ENCODE measurements at places on chromosomes 2 and 18.

DNA sequence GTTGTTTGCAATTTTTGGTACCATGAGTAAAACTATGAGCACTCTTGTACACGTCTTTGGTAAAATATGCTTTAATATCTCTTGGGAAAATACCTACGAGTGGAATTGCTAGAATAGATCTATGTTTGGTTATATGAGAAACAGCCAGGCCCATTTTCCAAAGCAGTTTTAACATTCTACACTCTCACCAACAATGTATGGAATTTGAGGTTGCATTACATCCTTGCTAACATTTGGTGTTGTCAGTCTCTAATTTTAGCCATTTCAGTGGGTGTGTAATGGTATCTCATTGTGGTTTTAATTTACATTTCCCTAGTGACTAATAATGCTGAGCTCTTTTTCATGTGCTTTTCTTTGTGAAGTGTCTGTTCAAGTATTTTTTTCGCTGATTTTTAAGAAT lies 118.9 kb upstream of the TCF4 start:
- DNase-seq: no peak

DNA sequence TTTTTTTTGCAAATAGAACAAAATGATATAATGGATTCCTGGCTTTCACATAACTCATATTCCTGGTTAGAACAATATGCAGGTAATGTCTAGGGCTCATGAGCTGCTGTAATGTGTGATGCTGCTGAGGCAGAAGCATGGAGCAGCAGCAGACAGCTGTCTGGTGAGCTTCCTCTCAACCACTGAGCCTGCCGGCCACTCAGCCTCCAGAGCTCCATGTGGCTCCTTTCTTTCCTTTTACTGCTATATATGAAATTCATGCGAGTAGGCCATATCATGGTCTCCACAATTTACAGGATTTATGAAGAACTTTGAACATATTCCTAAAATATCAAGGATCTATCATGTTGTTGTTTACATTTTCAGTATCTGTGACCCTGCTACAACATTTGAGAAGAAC lies 120.9 kb downstream of the MEP1B start:
- no peak for DNase-seq

GRCh38 chr2:157441072-157441454 lies 2.8 kb downstream of the CYTIP start:
- no peak for DNase-seq

- DNase-seq: no peak
These were observed 37.5 kb downstream of the TBC1D8 start for GRCh38 chr2:101113441-101114267.

GRCh38 chr18:64444819-64445218 lies 295.9 kb upstream of the LINC00305 start:
- no peak for DNase-seq

- DNase-seq: no peak
These were observed 27.1 kb upstream of the STEAP3 start for GRCh38 chr2:119196301-119197125.

GRCh38 chr2:81324046-81324445 lies 1019.5 kb upstream of the LRRTM1 start:
- DNase-seq: no peak

DNA sequence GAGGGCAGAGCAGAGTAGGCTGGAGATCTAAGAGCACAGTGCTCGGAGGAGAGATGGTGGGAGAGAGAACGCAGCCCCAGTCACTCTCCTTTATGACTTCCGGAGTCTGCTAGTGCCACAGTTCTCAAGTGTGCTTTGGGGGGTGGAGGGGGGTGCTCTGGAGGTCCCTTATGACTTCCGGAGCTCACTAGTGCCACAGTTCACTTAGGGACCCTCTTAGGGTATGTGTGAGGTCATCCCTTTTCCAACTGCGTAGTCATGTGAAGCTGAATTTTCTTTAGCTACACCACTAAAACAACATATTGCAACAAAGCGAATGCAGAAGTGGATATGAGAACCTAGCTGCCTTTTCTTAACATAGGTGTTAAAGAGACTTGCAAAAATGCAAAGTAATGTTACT lies 153.7 kb upstream of the KCTD1 start:
- no peak for DNase-seq

DNA sequence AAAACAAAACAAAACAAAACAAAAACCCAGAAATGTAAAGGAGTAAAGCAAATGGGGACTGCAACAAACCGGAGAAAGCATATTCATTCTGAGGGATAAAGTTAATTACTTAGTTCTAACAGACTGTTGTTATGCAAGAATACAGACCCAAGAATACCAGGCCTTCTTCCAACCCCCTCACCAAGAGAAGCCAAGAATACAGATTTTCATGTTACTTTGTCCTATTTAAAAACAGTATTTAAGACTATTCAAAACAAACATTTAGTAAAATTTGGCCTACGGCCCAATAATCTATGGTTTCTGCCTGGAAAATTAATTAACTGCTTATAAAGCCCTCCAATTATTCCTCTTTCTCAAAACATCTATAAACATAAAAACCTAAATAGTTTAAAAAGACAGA lies 91.4 kb downstream of the USP34 start:
- DNase-seq: no peak

- DNase-seq: no peak
These were observed 1.3 kb downstream of the CERS6 start for GRCh38 chr2:168457190-168457895.

DNA sequence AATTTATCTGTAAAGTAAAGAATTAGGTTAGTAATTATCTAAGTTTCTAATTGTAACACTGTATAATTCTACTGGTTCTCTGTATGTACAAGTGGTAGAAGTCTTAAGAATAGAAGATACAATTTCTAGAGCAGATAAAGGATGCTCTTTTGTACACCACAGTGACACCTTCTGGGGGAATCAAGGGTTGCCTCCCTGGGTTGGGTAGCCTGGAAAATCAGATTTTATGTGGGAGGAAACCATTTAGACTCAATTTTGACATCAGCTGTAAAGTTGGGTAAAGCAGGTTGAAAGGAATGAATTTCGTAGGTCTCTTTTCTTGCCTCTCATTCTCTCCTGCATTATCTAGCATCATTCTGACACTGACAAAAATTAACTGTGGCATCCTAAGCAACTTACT lies 354.8 kb downstream of the DCC start:
- DNase-seq: no peak

DNA sequence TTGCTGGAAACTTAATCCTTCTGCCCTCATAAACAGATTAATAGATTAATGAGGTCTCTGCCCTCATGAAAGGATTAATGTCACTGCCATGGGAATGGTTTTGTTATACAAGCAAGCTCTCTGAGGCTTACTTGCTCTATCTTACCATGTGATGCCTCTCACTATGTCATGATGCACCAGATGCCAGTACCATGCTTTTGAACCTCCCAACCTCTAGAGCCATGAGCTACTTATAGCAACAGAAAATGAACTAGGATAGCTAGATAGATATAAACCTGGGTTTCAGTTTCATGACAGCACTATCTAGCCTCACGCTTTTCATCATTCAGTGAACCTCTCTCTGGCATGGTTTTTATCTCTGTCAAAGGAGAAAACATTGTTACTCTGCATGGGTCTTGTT lies 371.6 kb upstream of the LRP1B start:
- DNase-seq: no peak

- no peak for DNase-seq
These were observed 24.4 kb downstream of the GPR39 start for GRCh38 chr2:132441051-132441450.

GRCh38 chr2:207926133-207926988 lies 99.0 kb downstream of the PLEKHM3 start:
- no peak for DNase-seq

DNA sequence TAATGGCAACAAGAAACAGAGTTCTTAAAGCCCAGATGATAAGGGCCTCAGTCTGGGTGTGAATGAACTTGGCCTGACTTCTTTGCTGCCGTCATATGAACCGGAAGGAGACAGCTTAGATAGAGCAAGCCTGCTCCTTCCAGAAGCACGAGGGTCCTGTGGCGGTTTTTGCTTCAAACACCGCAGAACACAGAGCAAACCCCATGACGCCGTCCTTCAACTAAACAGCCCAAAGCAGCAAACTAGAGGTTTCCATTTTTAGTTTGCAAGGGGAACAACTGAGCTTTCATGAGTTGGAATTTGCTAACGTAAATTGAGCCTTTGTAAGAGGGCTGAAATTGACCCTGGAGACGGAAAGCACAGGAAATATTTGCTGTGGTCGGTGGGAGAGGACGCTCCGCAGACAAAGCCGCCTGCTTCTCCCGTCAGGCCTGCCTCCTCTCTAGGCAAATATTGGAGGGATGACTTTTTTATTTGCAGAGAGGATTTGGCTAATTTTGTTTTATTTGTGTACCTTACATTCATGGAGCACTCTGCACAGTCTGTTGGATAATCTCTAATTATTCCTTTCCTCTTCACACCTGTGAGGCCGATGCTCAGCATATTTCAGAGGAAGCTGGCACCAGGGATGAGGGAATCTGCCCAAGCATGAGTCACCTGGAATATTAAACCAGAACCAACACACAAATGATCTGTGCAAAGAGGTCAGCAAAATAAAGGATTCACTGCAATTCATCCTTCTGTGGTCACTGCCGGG lies 134.0 kb upstream of the NCK2 start:
- DNase-seq: no peak
